BE2C (cell line): ENCODE measurements at places on chromosomes 12 and 14.

- no peak for DNase-seq
Measured at GRCh38 chr12:28896421-28896820, 252.7 kb upstream of the FAR2 start.

DNA sequence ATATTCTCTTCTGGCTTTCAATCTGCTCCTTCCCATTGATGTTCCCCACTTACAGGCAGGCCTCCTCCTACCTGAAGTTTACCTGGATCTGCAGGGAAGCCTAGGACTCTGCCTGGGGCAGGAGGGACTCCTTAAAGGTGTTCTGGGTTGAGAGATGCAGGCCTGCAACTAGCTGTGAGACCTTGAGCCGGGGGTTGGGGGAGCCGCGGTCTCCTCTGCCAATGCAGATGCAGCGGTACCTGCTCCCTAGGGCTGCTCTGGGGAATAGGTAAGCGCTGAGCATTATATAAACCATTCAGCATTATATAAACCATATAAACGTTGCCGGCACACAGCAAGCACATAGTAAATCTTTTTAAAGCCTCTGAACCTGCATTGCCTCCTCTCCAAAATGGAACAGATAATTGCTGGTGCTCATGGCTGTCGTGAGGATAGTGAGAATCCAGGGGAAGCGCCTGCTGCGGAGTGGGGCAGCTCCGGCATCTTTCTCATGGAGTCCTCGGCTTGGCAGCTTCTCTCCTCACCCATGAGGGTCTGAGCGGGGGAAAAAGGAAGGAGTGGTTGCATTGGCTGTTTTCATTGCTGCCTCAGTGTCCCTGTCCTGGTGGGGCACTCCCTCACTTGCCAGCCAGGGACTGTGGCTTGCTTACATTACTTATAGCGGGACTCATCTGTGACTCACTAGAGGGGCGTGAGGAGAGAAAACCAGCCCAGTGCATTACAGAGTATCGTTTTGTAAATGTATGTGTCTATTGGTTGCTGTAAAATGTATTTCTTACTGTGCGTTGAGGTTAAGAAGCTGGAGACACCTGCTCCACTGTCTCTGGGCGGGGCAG lies 12.5 kb upstream of the KRT80 start:
- DNase-seq: peak; percentile 15

DNA sequence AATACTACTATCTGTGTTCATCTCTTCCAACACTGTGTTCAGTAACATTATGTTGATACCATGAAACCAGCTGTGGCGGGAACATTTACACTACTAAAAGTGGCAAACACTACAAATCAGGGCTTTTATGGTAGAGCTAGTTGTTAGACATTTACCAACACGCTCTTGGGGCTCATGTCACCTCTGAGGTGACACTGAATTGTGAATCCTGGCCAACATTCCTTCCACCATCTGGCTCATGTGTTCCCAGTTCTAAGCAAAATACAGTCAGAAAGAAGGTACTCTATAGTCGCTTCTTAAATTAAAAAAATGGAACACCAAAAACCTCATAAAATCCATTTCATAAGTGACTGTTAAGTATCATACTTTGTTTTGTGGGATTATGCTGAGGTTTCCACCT lies 436.6 kb downstream of the FUT8 start:
- DNase-seq: no peak

DNA sequence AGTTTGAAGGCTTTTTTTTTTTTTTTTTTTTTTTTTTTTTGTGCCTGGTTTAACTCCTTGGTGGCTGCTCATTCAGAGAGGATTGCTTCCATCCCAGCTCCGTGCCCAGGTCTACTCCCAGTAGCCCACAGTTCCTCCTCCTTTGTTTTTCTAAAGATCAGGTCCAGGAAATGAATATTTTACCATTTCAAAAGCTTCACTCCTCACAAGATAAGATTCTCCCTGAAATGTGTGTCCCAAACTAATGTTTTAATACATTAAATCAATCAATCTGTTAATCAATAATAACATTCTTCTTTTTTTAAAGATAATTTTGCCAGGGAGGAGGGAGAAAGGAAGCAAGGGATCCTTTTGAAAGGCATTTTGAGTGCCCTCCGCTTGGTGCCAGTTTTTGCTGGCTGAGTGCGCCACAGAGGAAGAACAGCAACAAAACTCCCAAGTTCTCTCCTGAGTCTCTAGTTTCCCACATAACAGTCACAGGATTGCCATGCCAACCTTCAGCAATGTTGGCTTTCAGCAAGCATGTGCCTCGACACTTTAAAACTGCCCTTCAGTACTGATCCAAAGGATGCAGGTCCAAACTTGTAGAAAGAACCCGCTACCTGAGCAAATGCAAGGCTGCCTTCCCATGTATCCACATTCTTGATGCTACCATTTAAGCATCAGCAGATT lies 99.2 kb downstream of the RMST start:
- DNase-seq: no peak
